MM.1S (cell line): ENCODE measurements at places on chromosomes 1 and 21.

DNA sequence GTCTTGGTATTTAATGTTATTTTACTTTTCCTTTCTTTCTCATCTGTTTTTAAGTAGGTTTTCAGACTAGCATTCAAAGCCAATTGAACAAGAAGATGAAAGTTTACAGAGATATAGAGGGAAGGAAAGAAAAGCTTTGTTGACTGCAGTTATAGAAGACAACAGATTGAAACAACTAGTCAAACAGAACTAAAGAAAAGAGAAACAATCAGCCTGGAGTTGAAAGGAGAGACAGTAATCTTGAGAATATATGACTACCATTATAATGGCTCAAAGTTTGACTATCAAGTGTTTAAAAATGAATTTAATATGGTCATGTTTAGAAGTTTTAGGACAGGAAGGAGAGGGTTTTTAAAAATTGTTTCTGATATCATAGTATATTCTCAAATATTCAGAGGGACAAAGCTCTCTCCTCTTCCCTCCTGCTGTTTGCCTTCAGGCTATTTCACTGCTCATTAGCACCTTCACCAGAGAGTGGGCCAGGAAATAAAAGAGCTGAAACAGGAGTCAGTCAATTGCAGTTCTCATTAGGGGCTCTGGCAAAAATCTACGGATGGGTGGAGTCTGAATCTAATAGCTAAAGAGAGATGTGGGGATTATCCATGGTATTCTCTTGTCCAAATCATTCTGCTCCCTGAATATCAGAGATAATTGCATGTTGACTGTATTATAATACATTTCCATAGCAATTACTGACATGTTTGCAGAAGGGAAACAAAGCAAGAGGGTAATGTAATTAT lies 577.8 kb downstream of the BRINP3 start:
- DNase-seq: no peak
- no peaks in the 10 kb centered on the region for H3K27me3 ChIP-seq

- no peak overlapping the region for H3K4me3 ChIP-seq
- no peak for DNase-seq
- H3K27me3 ChIP-seq: peaks cover 86% of the 10 kb centered on the region
- no peaks in the 10 kb centered on the region for H3K4me1 ChIP-seq
- H3K27ac ChIP-seq: no peak overlapping the region
Observed at GRCh38 chr1:17739050-17739449, 16.1 kb upstream of the ACTL8 start.

GRCh38 chr1:107692580-107693345 lies 272.2 kb downstream of the VAV3 start:
- H3K27ac ChIP-seq: no peak overlapping the region
- no peaks in the 10 kb centered on the region for H3K4me1 ChIP-seq
- no peak for DNase-seq

GRCh38 chr1:27393641-27394281 lies 1.3 kb downstream of the GPR3 start:
- no peak overlapping the region for H3K27ac ChIP-seq
- H3K27me3 ChIP-seq: peaks cover 21% of the 10 kb centered on the region; the same call in 1 of the 2 replicates
- H3K4me1 ChIP-seq: peaks cover 7% of the 10 kb centered on the region
- no peaks in the 10 kb centered on the region for H3K36me3 ChIP-seq

GRCh38 chr1:200917291-200917817 lies 22.7 kb downstream of the INAVA start:
- H3K27ac ChIP-seq: no peak overlapping the region
- H3K4me1 ChIP-seq: no peaks in the 10 kb centered on the region
- no peaks in the 10 kb centered on the region for H3K27me3 ChIP-seq

DNA sequence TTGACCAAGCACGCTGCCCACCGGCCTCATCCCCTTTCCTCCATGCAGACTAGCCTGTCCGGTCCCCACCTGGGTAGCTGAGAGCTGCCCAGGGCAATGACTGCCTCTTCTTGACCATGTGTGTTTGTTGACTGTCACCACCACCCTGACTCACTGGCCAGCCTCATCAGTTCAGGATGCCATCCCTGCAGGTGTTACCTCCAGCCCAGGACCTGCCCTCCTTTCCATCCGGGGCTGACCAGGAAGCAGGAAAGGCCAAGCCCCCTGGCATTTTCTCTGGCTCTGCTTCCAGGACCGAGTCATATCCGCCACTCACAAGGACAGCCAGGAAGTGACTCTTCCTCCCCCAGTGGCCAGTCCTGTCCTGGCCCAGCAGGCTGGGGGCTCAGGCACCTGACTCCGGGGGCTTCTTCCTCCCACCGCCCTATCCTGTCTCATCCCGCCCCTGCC lies 17.1 kb downstream of the EPHA2 start:
- H3K27ac ChIP-seq: no peak overlapping the region
- H3K36me3 ChIP-seq: no peaks in the 10 kb centered on the region
- DNase-seq: no peak
- H3K4me3 ChIP-seq: no peak overlapping the region
- peaks cover 82% of the 10 kb centered on the region for H3K27me3 ChIP-seq

GRCh38 chr1:64356636-64357256 lies 113.2 kb upstream of the CACHD1 start:
- no peaks in the 10 kb centered on the region for H3K27me3 ChIP-seq
- no peak overlapping the region for H3K4me3 ChIP-seq
- H3K36me3 ChIP-seq: no peaks in the 10 kb centered on the region
- no peak overlapping the region for H3K27ac ChIP-seq
- H3K4me1 ChIP-seq: no peaks in the 10 kb centered on the region

DNA sequence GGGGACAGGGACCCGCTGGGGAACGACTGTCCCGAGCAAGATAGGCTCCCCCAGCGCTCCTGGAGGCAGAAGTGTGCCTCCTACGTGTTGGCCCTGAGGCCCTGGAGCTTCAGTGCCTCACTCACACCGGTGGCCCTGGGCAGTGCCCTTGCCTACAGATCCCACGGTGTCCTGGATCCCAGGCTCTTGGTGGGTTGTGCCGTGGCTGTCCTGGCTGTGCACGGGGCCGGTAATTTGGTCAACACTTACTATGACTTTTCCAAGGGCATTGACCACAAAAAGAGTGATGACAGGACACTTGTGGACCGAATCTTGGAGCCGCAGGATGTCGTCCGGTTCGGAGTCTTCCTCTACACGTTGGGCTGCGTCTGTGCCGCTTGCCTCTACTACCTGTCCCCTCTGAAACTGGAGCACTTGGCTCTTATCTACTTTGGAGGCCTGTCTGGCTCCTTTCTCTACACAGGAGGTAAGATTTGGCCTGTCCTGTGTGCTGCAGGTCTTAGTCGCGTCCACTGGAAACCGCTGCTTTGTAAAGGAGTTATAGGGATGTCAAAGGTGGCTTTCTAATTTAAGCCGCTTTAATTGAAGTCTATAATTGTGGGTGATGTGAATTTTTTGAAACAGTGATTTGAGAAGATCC lies 717 bp downstream of the UBIAD1 start:
- H3K36me3 ChIP-seq: no peaks in the 10 kb centered on the region
- H3K4me3 ChIP-seq: peak overlapping the region; percentile 100
- peak overlapping the region; percentile 62 for H3K27ac ChIP-seq
- peak; percentile 30 for DNase-seq

GRCh38 chr1:63937461-63938022 lies 163.7 kb downstream of the ROR1 start:
- H3K4me3 ChIP-seq: no peak overlapping the region
- no peak for DNase-seq
- no peaks in the 10 kb centered on the region for H3K36me3 ChIP-seq

GRCh38 chr1:198678901-198679329 lies 40.1 kb downstream of the PTPRC start:
- H3K27me3 ChIP-seq: no peaks in the 10 kb centered on the region
- H3K27ac ChIP-seq: no peak overlapping the region
- no peak overlapping the region for H3K4me3 ChIP-seq
- no peak for DNase-seq
- H3K4me1 ChIP-seq: peaks cover 31% of the 10 kb centered on the region

- H3K27ac ChIP-seq: no peak overlapping the region
- H3K4me1 ChIP-seq: no peaks in the 10 kb centered on the region
- no peaks in the 10 kb centered on the region for H3K27me3 ChIP-seq
Observed at GRCh38 chr1:229225331-229225782, 45.6 kb upstream of the RAB4A start.

- H3K27ac ChIP-seq: no peak overlapping the region
- no peaks in the 10 kb centered on the region for H3K4me1 ChIP-seq
- H3K27me3 ChIP-seq: no peaks in the 10 kb centered on the region
- no peak for DNase-seq
- no peaks in the 10 kb centered on the region for H3K36me3 ChIP-seq
Observed at GRCh38 chr21:35606578-35606977, 453.7 kb downstream of the SETD4 start.

DNA sequence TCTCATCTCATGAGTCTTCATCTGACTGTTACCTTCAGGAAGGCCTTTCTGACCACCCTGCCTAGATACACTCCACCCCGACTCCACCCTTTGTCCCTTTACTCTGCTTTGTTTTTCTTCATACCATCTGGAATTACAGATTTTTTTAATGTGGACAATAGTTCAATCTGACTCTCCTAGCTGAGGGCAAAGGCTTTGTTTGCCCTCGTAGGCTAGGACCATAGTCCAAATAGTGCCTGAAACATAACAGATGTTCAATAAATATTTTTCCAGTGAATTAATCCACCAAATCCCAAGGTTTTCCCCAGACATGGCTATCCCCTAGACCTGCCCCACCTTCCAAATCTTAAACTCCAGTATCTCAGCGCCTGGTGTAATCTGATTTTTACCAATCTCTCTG lies 176.5 kb upstream of the GJB5 start:
- peaks cover 31% of the 10 kb centered on the region for H3K27me3 ChIP-seq
- no peak overlapping the region for H3K4me3 ChIP-seq
- H3K36me3 ChIP-seq: no peaks in the 10 kb centered on the region
- H3K27ac ChIP-seq: no peak overlapping the region
- H3K4me1 ChIP-seq: no peaks in the 10 kb centered on the region
- no peak for DNase-seq
